ENCODE measurements at places on chromosomes 3 and 15.

- DNase-seq, result no peak
Measured at GRCh38 chr15:27705056-27705455, 394.1 kb downstream of the OCA2 start.

DNA sequence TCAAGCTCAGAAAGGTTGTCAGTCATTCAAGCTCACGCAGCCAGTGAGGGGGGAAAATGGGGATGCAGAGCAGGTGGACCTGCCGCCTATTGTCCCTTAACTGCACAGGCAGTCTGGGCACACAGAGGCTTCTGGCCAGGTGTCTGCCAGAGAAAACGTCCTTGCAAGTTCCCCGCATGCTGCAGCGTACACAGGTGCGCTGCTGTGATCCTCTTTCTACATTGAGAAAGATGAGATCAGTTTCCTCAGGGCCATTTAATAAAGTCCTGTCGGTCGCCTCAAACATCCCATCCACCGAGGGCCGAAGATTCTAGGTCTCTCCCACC, 445 bp upstream of the TSEN2 start:
- no peak for DNase-seq

DNA sequence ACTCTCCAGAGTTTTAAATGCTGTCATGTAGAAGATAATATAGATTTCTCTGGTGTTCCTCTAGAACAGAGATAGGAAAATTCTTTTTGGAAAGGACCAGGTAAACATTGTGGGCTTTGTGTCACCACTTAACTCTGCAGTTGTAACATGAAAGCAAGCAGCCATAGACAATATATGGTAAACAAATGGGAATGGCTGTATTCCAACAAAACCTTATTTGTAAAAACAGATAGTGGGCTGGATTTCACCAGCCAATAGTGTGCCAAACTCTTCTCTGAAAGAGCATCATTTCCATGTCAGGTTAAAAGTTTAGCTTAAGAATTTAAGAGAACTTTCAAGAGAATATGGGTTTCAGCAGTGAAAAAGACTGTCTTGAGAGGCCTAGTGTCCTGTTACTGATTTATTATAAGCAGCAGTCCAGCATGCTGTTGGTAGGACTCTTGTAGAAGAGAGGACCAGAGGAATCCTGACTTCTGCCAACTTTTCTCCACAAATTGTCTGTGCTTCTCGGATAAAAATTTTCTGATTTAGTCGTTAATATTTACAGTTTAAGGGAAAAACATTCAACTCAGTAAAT, 107.7 kb downstream of the TCF12 start:
- DNase-seq, result no peak

DNA sequence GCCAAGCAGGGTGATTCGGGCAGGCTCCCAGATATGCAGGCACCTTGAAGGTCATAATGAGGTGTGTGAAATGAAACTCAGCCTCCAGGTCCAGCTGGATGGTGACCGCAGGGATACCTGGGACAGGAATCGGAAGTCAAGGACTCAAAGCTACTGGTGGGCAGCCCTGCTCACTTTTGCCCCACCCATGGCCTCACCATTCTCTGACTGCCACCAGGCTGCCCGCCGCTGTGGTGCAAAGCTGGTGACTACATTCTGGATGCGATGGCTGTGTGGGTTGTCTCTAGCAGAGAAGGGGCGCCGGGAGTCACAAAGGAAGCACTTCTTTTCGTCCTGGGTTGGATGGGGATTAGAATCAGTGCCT, 795 bp downstream of the LAMB2 start:
- no peak for DNase-seq

- peak; percentile 34 for DNase-seq
Measured at GRCh38 chr3:197750396-197750831, 731 bp downstream of the FYTTD1 start.

- DNase-seq, result no peak
Measured at GRCh38 chr15:68318008-68318835, 40.7 kb downstream of the FEM1B start.

DNA sequence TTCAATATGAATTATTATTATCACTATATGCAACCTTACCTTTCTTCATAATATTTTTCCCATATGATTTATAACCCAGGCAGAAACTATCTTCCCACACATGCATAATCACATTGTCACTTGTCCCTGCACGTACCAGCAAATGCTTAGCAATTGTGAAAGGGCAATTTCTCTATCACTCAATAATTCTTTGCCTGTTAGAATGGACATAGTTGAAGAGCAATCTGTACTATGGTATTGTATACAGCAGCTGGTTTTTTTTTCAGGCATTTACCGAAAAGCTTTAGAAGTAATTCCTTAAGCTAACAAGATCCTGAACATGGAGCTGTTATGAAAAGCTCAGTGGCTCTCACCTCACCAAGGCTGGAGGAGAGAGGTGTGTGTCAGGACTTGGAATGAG, 999.5 kb downstream of the TUSC7 start:
- no peak for DNase-seq

GRCh38 chr3:49523756-49524747, 30.2 kb upstream of the BSN start:
- no peak for DNase-seq

- DNase-seq, result no peak
Measured at GRCh38 chr3:62319570-62320243, 53.6 kb downstream of the FEZF2 start.

DNA sequence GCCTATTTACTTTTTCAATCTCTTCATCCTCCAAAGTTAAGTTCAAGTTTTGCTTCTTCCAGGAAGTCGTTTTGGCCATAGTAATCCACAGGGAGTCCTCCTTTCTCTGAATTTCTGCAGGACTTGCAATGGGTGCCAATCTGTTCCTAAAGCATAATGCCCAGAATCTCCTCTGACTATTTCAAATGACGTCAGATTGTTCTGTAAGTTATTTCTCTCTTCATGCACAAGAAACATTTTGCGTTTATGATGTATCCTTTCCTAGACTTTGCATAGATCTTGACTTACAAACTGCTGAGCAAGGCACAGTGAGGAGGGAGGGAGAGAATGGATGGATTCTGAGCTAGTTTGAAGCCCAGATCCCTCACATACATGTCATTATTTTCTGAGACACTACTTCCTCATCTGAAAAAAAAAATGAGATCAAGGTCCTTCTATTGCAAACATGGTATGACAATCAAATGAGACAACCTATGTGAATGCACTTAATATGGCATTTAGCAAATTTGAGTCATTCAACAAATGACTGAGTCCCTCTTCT, 103.1 kb downstream of the MEX3B start:
- DNase-seq, result no peak

DNA sequence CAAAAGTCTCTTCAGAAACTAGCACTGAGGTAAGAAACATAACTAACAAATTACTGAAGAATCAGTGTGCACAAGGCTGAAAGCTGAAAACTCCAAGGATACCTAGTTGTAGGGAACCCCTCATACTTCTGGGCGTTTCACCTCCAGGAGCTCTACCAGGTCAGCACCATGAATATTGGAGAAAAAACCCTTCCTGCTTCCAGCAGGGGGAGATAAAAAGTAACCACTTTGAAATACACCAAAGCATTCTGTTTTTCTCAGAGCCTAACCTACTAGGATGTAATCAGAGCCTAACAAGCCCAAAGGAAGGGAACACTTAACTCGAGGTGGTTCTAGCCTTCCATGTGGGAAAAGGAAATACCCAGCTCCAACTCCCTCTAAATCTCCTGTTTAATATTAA, 175.8 kb upstream of the MME start:
- no peak for DNase-seq

DNA sequence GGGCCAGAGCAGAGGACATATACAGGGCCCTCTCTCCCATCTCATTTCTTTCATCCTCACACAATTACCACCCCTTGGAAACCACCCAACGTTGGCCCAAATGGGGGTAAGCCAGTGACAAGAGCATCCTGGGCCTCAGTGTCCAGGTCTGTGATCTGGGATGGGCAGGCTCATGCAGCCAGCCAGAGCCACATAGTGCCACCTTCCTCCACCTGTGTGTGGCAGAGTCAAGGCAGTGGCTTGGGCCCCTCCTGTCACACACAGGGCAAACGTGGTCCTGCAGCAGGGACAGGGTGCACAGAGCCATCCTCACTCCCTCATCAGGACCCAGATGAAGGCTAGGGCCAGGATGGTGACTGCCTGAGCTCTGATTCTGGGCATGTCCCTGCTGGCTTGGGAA, 2.3 kb upstream of the MYL3 start:
- DNase-seq, result no peak

DNA sequence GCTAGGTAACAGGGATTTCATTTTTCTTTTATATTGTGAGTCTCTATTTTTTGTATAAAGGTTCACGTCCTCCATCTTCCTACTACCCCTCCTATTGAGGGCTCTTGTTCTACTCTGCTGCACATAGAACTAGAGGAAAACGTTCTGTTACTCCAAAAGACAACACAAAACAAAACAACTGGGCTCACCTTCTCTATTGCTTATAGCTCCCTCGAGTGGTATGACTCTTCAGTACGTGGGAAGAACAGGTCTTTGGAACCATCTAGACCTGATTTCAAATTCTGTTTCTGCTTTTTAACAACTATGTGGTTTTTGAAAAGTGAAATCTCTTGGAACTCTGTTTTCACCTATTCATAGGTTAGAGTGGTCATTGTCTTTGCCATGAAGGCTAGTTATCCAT, 515.3 kb downstream of the SOX2 start:
- DNase-seq, result no peak

DNA sequence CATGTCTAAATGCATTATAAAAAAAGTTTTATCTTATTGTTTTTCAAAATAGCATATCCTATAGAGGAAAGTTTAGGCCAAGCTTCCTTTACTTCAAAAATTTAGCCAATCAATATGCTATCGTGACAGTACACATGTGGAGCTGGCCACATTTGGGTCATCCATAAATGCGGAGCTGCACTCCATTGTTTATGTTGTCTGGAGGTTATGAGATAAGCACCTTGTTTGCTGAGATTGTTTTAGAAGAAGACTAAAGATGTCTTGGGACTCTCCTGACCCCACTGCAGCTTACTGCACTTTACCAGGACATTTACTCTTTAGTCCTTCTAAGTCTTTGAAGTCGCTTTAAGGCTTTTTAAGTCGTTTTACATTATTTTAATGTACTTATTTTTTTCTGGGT, 265.9 kb downstream of the OCA2 start:
- no peak for DNase-seq

DNA sequence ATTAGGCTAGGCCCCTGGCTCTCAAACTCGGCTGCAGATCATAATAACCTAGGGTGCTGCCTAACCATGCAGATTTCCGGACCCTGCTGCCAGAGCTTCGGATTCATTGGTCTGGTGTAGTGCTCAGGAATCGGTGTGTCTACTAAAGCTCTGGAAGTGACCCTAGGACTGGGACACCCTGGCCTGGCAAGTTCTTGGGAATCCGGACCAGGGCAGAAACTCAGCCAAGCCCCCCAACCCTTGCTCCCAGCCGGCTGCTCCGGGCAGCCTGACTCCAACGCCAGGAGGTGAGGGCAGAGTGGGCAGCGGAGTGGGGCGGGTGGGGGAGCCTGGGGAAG, 23.0 kb downstream of the IGDCC3 start:
- no peak for DNase-seq

DNA sequence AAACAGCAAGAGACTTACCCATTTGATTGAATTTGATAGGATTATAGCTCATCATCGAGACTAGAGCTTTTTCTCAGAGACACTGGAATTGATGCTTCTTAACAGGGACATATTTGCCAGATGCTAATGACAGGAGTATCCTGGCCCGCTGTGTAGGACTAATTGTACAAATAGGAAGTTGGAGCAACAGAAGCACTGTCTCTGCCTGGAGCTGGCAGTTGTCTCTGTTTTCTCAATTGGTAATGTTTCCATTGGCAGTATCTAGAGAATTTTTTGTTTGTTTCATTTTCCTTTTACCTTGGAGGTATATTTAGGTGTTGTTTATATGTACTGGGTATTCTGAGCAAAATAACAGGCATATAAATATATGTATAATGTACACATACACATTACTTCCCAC, 8.9 kb upstream of the PCOLCE2 start:
- DNase-seq, result no peak

DNA sequence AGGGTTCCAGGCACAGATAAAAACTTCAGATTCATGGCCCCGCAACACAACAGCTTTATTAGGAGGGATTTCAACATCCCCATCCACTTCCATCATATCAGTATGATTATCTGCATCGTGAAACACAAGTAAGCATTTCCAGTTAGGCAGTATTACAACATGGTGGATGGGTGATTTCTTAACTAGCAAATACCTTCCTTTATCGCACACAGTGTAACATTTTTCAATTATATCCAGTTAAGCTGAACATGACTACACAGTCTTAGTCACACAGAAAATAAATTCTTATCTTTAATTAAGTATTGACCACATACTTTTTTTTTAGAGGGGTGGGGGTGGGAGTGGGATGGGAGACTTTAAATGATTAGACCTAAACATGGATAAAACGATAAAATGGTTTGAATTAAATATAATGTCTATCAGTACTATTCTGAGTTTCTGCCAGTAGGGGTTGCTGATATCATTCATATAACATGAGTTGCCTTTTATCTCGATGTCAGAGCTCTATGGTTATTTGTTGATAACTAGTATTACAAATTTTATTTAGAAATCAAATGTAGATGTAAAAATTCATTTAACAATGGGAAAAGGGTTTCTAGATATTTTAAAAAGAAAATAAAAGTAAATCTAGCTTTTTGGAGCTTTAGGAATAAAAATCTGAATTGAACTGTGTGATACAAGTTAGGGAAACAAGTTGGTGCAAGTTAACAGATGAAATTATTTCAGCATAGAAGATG, 146.6 kb downstream of the TBL1XR1 start:
- DNase-seq, result no peak

DNA sequence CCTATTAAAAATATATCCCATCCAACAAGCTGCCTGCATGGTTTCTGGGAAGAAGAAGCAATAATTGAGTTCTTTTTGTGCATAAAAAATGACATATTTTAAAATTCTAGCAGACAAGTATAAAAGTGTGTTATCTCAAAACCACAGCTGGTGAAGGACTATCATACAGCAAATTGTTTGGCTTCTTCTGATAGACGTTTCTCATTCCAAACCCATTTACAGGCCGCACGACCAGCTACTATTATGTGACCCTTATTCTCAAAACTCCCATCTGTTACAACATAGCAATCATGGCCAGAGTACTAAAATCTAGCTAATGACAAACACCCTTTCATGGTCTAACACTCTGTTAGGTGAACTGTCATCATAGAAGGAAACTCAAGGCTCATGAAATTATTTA, 21.7 kb downstream of the ETFA start:
- no peak for DNase-seq

DNA sequence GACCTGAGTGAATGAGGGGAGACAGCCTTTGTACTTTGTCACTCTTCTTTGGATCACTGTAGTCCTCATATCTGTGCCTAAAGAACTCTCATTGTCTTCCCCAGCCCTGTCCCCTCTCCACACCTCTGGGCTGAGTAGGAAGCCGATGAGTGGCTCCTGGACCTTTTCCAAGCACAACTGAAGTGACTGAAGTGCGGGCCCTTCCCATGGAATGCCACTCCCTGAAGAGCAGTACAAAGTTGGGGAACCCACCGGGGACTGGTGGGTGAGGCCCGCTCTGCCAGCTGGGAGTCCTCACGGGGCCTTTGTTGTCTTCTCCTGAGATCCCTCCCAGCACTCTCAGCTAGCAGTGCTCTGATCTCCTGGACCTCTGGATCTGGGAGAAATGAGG, 90.1 kb downstream of the AAGAB start:
- DNase-seq, result no peak

GRCh38 chr3:82038556-82038955, 277.1 kb upstream of the GBE1 start:
- no peak for DNase-seq

- no peak for DNase-seq
Measured at GRCh38 chr15:99249270-99249841, at the start of gene TTC23. Gene TTC23, minus strand, starts transcription at chr15:99249581. Its CDS starts 20,869 bp downstream, at chr15:99228712.

- DNase-seq, result peak; percentile 55
Measured at GRCh38 chr15:74793135-74794028, 11.5 kb downstream of the CSK start.
